Stimulated activated CD8-positive, alpha-beta memory T cell treated with anti-CD3 and anti-CD28 coated beads, Interleukin-7, amount 100 ng/mL, for 1 hour (primary cell): ENCODE measurements at places on chromosomes 3 and 15.

GRCh38 chr15:32849769-32850668 lies 132.2 kb downstream of the GREM1 start:
- no peak for DNase-seq

DNA sequence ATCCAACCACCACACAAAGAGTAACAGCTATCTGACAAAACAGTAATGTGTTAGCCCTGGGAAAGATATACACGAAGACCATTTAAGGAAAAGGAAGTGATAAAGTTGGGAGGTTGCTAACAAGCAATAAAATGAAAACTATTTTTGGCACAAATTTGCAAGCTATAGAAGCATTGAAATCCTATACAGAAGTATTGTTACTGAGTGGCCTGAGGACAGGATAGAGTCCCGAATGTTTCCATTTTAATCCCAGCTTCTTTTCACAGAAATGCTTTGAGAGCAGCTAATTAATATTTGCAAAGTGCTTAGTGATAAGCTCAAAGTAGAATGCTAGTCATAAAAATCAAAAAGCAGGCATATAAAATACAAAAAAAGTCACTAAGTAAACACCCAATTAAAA lies 51.5 kb downstream of the RAD18 start:
- DNase-seq = no peak

DNA sequence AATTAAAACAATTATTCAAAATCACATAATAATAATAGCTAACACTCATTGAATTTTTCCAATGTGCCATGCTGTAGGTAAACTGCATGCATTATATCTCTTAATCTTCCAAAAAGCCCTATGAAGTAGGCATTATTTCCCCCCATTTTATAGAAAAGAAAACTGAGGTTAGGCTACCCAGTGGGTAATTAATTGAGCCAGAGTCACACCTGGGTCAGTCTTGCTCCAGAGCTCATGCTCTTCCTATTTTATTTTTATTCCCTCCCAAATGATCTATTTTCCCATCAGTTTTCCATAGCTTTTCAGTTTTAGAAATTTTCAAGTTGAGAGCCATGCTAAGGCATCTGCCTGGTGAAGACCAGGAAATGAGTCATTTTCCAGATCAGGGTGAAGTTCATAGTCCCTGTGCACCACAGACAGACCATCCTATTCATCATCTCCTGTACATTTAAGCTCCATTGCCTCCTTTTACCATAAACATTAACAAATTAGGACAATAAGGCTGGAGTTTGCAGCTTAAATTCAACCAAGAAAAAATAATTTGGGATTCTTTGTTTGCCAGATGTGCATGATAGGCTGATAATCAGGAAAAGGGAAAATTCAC lies 417.3 kb downstream of the OTOL1 start:
- DNase-seq = no peak

DNA sequence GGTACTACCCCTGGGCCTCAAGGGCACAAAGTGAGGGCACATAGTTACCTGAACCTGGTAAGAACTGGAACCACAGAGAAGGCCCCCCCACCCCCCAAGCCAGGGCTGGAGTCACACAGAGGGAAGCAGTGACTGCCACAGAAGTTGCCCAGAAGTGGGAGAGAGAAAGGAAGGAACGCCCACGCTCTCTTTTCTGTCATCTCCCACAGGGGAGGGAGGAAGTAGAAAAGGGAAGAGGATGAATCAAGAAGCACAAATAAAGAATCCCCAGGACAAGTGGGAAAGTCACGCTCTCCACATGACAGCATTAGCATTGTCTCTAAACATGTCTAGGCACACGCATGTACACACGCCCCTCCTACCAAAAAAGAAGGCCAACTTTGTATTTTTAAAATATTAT lies 114.7 kb upstream of the FRMD4B start:
- no peak for DNase-seq

GRCh38 chr3:162376761-162377160 lies 880.2 kb downstream of the OTOL1 start:
- no peak for DNase-seq

- DNase-seq = no peak
Measured at GRCh38 chr15:96720251-96720650, 389.8 kb downstream of the NR2F2 start.

GRCh38 chr15:59591356-59591755 lies 20.2 kb upstream of the GCNT3 start:
- DNase-seq = no peak

- DNase-seq = no peak
Measured at GRCh38 chr3:13480340-13481318, 523 bp downstream of the HDAC11 start.

- DNase-seq = no peak
Measured at GRCh38 chr15:68989541-68990230, 24.8 kb upstream of the NOX5 start.

DNA sequence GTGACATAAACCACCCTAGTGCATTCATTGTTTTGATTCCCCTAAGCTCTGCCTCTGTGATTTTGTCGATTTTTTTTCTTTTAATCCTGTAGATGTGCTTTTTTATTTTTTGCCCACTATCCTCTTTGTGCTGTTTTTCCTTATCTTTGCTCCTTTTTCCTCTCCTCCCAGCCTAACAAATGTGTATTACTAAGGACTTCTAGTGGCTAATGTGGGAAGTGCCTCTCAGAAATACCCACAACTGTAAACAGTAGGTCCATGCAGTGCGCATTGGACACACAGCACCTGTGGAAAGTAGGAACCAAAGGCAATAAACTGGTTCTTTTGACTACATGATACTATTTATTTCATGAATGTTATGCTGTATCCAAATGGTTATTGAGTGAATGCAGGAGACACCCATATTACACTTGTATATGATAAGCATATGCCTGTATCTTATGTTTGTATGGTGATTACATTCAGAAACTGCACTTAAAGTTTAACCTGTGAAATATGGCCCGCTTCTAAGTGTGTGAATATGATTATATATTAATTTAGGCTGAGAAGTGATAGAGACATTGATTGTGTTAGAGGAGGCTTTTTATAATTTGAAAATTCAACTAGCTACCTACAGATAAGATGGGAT lies 147.8 kb downstream of the PLCL2 start:
- no peak for DNase-seq

- DNase-seq = no peak
Measured at GRCh38 chr3:46482632-46483350, 15.0 kb upstream of the RTP3 start.

GRCh38 chr3:195286115-195286872 lies 15.3 kb upstream of the XXYLT1 start:
- no peak for DNase-seq

GRCh38 chr3:50912746-50913145 lies 238.0 kb downstream of the DOCK3 start:
- no peak for DNase-seq

DNA sequence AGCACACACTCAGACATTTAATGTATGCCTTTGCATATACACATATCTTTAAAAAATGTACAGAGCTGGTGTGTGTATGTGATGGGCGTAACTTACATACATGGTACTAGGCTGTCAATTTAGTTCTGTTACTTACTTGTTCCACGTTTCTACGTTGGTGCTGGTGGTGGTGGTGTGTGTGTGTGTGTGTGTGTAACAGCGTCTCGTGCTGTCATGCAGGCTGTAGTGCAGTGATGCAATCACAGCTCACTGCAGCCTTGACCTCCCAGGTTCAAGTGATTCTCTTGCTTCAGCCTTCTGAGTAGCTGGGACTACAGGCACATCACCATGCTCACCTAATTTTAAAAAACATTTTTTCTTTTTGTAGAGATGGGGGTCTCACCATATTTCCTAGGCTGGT lies 64.2 kb downstream of the ISG20 start:
- no peak for DNase-seq

DNA sequence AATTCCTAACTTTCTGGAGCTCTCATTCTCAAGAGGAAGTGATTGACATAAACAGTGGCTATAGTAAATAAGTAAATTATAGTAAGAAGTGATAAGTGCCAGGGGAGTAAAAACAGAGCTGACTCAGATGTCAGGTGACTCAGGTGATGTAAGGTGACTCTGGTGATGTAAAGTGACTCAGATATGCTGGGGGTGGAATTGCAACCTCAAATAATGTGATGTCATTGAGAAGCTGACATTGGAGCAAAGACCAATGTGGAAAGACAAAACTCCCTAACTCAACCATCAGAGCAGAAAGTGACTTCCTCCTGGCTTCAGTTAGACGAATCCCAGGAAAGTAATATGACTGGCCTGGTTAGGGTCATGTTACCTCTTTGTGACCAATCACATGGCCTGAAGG lies 144.2 kb upstream of the SNTN start:
- no peak for DNase-seq

GRCh38 chr15:28246605-28247004 lies 75.4 kb downstream of the HERC2 start:
- no peak for DNase-seq

DNA sequence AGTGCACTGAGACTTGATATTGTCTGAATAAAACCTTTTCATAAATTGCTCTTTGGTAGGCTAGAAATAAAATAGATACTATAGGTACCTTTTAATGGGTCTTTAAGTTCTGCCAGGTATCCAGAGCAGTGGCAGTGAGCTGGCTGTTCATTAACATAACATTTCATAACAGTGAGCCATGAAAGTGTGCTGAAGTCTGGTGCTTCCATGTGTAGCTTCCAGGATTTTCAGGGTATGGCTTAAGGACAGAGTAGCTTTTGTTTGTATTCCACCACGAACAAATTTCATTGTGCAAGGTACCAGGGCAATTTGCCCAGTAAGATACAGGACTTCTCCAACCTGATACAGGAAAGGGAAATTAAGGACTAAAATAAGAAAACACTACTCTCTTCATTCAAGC lies 124.7 kb upstream of the NANOGP8 start:
- DNase-seq = no peak

DNA sequence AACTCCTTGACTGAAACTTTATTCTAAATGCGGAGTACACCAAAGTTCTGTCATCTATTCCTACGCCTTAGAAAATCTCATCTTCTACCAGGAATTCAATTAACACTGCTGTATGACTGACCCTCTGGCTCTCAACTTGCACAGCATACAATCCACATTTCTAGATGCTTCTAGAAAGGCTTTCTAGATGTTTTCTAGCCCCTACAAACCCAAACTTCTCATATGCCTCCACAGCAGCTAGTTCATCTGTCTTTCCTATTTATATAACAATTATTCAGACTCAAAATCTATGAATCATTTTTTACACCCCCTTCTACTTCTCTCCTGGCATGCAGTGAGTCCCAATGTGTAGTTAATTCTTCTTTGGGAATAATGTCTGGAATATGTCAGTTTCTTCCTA lies 13.2 kb downstream of the INO80 start:
- no peak for DNase-seq

DNA sequence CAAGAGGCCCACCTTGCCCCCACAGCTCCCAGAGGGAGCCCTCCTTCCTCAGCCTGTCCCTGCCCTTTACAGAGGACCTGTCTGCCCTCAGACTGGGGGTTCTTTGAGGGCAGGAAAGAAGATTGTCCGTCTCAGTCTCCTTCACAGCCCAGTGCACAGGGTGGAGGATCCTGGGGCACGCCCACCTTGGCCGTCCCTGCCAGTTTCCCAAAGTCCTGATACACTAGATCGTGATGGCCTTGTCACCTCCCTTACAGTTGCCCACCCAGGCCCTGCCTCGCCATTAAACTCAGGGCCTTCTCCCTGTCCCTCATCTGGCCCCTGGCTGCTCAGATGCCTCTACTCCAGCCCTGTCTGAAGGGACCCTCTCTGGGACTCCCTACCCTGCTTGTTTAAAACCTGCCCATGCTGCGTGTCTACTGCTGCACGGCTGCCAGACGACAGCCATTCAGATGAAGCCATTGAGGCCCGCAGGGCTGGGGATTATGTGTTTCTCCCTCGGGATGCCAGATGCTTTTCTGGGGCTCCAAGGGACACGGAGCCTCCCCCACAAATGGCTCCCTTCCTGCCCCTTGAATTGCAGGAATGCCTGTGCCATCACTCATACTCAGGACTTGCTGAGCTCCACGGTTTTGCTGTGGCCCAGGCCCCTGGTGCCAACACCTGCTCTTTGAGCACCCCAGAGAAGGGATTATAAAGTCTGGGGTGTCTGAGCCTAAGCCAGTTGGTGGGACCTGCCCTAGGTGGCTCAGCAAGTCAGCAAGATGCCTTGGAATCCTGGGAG lies 27.8 kb downstream of the ACSBG1 start:
- no peak for DNase-seq

GRCh38 chr3:187684880-187685279 lies 14.7 kb upstream of the SST start:
- no peak for DNase-seq

GRCh38 chr3:195238586-195239118 lies 32.3 kb downstream of the XXYLT1 start:
- no peak for DNase-seq

DNA sequence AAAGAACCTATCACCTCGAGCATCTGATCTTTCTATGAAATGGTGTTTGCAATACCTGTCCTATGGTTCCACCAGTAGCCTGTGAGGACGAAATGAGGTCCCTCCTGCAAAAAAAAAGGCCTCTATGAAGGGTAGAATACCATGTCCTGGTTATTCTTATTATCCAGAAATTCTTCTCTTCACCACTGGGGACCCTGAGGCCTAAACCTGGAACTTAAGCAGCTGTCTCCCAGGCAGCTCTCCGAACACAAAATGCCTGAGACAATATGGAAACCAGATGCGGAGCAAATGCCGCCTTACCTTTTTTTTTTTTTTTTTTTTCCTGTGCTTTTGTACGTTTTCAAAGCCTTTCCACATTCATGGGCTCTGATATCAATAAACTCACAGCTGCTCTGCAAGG lies 62.1 kb upstream of the WNT5A start:
- no peak for DNase-seq
